Stimulated activated CD8-positive, alpha-beta memory T cell treated with anti-CD3 and anti-CD28 coated beads, Interleukin-4, amount 100 ng/mL, for 1 hour (primary cell): ENCODE measurements at places on chromosomes 2 and 18.

GRCh38 chr2:42921721-42922120 lies 129.3 kb upstream of the HAAO start:
- DNase-seq: no peak

DNA sequence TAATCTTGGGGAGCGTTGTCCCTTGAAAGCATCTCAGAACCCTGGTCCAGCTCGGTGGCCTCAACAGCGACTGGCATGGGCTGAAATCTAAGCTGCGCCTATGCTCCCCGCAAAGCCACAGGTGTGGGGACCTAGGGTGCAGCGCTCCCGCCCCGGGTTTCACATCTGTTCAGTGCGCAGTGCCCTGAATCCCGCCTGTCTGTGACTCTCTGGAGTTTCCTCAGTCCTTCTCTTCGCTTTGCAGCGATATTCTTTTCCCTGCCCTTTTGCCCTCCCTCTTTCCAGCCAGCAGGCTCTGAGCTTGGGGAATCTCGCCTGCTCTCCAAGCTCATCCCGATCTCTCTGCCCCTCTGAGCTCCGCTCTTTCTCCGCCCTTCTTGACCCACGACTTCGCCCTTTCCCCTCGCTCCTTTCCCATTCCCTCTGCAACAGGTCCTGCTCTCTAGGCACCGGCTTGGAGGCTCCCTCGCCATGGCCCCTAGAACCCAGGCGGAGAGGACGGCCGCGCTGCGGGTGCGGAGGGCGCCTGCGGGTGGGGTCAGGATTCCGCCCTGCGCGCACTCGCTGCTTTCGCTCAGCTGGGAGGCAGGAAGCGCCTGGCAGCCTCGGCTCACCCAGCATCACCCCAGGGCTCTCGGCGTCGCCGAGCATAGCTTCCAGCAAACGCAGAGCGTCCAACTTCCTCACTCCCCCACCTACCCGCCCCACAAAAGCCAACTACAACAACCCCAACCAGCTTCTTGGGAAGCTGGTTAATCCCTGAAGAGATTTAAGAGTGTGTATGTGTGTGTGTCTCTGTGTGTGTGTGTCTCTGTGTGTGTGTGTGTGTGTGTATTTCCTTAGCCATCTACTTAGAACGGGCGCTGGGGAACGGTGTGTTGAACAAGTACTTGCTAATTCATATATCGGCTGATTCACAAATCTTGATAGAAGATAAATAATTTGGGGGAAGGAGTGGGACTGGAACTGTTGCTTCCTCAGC lies 1.1 kb downstream of the GRP start:
- no peak for DNase-seq

GRCh38 chr2:144453486-144454158 lies 66.3 kb downstream of the ZEB2 start:
- DNase-seq: no peak

- no peak for DNase-seq
Measured at GRCh38 chr2:109321570-109321969, 192.6 kb downstream of the SH3RF3 start.

GRCh38 chr2:121489911-121490583 lies 40.6 kb upstream of the RNU4ATAC start:
- no peak for DNase-seq

- no peak for DNase-seq
Measured at GRCh38 chr2:36701391-36701795, 4.9 kb downstream of the VIT start.
